GM06990 (cell line): ENCODE measurements at places on chromosomes 2 and 18.
A peak's percentile ranks its signal among the peaks of the same experiment; 100 is the strongest.

DNA sequence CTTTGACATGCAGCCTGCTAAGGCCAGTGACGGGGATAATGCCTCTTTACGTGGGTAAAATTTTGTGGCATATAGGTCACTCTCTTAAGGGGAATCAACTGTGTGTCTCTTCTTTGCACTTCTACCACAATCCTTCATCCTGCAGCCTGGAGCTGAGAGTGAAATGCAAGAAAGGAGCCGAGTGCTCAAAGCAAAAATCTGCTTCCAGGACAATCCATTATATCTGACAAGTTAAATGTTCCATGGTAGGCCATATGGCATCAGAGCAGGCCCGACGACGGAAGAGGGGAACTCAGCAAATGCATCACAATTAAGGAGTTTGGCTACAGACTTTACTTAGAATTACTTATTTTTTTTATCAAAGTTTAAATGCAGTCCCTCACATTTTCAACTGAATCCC, 171.2 kb downstream of the TCF4 start:
- DNase-seq: no peak

DNA sequence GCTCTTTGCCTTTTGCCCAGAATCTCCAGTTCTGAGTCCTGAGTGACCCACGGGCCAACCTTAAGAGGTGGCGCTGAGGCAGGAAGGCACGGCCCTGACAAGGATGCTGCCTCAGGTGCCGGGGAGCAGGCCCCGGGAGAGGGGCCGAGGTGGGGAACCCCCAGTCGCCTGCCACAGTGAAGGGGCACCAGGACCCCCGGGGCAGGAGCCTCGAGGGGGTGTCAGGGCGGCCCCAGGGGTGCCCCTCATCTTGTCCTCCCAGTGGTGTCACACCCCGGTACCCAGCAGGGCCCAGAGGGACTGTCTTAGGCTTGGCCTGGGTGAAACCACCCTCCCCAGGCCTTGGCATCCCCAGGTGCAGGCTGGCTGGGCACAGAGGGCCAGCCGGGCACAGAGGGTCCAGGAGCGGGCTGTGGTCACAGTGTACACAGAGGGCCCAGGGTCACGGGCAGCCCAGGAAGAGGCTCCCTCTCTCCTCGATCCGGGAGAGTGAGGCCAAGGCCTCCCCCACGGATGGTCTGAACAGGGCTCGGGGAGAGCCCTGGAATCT, 1.0 kb downstream of the PDCD1 start:
- DNase-seq: peak; percentile 15

DNA sequence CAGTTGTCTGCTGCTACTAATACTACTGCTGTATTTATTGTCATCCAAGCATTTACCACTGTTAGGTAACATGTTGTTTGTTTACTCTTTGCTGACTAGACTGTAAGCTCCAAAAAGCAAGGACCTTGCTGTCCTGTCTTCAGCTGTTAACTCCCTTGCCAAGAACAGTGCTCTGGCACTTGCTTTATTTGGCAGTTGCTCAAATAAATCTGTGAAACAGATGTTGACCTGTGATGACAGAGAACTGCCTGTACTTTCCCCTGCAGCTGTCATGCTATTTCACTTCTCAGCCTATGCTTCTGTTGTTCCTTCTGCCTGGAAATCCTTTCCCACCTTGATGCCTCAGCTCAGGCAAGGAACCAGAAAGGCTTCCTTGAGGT, 181.2 kb downstream of the ATAD2B start:
- DNase-seq: no peak

DNA sequence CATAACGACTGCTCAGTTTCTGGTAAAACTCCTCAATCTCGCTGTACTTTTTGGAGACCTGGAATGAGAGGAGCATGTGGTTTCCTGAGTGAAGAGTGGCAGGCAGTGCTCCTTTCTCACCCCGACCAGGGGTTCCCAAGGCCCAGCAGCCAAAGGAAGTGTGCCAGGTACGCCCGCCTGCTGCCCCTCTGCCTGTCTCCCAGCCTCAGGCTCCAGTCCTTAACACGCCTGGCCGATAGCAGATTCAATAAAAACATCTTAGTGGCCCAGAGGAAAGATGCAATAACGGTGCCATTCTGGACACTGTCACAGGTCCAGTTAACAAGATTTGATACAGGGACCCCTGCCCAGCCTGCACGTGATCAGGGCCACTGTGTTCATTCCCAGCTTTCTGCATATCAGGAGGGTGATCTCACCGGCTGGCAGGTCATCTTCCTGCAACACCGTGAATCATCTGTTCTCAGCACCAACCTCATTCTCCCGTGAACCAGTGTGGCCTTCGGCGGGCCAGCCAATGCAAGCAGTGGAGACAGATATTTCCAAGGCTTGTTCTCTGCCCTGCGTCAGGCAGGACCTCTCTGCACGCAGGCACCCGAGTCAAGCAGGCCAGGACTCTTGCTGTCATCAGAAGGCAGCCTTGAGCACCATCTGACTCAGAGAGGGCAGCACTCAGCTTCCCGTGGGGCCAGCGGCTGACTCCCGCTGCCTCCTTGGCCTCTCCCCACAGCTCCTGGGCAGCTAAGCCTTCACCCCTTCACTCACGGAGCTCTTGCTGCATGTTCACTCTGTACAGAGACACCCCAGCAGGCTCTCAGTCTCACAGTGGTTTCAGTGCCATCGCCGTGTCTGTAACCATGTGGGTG, 9.5 kb downstream of the HS1BP3 start:
- no peak for DNase-seq

GRCh38 chr18:48324651-48325050, 84.5 kb downstream of the ZBTB7C start:
- DNase-seq: no peak

DNA sequence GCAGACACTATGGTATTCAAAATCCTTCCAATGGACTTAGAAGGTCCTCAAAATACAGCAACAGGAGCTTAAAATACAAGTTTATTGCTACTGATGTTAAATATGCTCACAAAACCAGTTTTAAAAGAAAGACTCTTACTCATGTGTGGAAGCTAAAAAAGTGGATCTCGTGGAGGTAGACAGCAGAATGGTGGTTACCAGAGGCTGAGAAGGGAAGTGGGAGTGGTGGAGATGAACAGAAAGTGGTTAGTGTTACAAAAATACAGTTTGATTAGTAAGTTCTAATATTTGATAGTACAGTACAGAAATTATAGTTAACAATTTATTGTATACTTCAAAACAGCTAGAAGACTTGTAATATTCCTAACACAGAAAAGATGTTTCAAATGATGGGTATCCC, 12.1 kb downstream of the ADAM17 start:
- DNase-seq: no peak

- DNase-seq: no peak
Observed at GRCh38 chr2:68238955-68239822, 13.1 kb downstream of the PPP3R1 start.

DNA sequence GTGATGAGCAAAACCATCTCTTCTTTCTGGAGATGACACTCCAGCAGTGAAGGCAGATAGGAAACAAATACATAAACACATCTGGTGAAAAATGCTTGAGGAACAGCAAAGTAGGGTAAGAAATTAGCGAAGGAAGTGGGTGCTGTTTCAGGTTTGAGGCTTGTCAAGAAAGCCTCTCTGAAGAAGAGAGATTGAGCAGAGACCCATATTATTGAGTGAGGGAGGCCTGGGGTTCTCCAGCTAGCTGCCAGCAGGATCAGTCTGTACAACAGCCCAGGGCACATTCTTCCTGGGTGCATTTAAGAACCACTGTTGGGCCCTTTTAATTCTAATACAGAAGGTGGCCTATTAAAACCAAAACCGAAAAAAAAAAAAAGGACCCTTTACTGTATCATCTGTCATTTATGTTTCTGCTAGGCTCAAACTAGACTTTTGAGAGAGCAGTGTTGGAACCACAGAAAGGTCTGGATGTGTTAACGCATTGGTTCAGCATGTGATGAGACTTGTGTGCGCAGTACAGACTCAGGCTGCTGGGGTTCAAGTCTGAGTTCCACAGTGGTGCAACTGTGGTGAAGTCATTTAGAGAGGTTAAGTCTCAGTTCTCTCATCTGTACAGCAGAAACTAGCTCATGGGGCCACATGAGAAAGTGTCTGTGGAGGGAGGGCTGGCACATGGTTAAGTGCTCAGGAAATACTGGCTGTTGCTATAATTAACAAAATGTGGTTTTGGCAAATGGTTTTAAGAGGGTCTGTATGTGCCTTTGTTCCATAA, 28.9 kb downstream of the MGAT5 start:
- DNase-seq: peak; percentile 72

DNA sequence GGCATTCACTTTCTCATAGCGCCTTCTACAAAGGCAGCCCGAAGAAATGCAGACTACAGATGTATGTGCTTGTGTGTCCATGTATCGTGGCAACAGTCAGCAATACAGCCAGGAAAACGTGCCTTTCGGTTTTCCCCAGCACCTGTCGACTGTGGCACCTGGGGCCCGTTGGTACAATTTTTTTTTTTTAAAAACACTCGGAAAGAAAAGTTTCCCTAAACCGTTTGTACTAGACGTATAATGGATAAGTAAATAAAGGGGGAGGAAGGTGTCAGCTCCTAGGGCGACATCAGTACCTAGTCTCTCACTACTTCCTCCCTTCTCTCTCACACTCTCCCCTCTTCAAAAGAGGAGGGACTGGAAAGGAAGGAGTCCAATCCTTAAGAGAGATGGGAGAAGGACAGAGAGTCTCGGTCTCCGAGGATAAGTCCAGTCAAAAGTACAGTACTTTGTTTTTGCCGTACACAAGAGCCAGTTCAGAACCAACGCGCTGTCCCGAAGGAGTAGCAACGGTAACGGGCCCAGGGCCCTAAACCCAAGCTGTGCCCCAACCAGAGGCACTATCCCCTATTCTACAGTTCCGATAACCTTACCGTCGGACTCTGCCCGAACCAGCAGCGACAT, 759 bp downstream of the PPP4R3B start:
- DNase-seq: peak; percentile 50

GRCh38 chr2:21044694-21045371, 960 bp upstream of the APOB start:
- no peak for DNase-seq
